PC-3 (cell line): ENCODE measurements at places on chromosomes 1 and 21. TPM values are rescaled to one million over a fixed set of nuclear protein-coding genes. Genes with fewer than 3 reads are reported as not detected.

DNA sequence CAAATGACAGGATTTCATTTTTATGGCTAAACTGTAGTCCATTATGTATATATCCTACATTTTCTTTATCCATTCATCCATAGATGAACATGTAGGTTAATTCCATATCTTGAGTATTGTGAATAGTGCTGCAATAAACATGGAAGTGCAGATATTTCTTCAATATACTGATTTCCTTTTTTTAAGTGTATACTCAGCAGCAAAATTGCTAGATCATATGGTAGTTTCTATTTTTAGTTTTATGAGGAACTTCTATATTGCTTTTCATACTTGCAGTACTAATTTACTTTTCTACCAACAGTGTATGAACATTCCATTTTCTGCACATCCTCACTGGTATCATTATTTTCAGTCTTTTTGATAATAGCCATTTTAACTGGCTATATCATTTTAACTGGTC lies 30.1 kb downstream of the OR10J5 start:
- DNase-seq: no peak

- DNase-seq: peak; percentile 44
These were observed 70.7 kb upstream of the ZNF644 start for GRCh38 chr1:91092503-91092902.

- DNase-seq: no peak
These were observed 233.2 kb downstream of the NPHP4 start for GRCh38 chr1:5758859-5759578.

DNA sequence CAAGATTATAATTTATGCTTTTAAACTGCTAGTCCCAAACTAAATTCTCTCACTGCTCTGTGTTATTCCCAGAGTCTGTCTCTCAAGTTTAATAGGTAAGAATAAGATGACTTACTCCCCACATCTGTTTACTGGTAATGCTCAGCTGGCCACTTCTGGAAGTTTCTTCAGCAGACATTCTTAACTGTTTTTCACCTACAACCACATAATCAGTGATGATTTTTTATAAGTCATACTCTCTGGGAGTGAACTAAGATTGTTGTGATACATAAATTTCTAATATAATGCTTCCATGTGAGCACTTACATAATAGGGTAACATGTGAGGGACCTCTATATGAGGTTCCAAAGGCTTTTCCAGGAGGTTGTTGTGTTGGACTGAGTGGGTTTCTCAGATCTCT lies 8.7 kb downstream of the SLAMF7 start:
- no peak for DNase-seq

DNA sequence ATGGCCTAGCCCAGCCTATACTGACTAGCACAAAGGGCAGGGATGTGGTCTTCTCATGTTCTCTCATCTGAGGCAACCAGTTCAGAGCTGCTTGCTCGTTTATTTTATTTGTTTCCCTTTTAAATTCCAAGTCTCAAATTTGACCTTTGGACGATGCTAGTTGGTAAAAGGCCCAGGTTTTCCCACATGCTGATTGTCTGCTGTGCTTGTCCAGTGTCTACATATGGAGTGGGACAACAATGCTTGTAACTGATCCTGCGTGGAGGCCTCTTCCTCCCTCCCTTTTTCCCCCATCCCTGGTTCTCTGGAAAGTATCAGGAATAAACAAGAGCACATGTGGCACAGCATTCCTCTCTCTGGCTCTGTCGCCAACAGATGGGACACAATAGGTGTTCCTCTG lies 34.0 kb upstream of the BEND5 start:
- DNase-seq: no peak

- DNase-seq: no peak
These were observed 50.3 kb upstream of the RGS2 start for GRCh38 chr1:192758492-192758891.

- no peak for DNase-seq
These were observed 31.7 kb upstream of the GADD45A start for GRCh38 chr1:67653304-67653703.

DNA sequence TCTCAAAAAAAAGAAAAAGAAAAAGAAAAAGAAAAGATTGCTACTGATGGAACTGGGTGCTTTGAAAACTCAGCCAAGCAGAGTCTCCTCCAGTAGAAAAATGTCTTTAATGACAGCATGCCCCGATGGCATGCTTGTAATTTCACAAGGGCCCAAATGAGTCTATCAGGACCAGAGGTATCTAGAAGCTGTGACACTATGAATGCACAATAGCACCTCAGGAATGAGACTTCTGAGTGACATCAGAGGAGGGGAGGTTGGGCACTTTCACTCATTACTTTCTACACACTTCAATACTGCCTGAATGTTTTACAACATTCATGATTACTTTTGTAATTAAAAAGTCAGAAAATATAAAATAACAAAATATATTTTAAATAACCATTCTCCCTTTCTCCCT lies 15.1 kb upstream of the CD58 start:
- no peak for DNase-seq

DNA sequence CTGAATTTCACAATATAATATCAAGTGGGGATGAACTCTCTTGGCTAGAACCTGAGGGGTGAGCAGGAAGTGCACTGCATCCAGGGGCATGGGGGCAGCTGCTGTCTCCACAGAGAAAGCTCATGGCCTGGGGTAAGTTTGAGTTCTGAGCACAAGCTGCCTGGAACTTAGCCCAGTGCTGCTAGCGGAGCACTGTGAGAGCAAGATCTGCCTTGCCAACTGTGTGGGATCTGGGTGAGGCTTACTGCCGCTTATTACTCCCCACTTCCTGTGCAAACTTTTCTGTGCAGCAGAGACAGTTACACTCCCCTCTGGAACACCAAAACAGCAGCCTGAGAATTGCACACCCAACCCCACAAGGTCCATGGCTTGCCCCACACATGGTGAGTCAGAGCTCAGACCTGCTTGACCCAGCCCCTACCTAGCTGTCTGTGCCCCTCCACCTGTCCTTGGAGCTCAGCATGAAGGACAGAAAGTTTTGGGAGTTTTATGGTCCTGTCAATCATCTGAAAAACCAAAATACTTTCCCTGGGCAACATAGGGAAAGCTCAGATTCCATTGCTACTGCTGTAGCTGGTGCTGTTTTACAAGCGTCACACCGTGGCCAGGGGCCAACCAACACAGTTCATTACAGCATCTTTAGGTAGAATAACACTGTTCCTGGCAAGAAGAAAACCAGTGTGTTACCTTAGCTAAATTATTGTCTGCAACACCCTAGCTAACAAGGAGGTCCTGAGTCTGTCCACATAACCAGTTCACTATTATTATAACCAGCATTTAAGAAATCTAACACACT lies 762.1 kb upstream of the NEGR1 start:
- no peak for DNase-seq

- DNase-seq: no peak
These were observed 30.5 kb upstream of the ZNF496 start for GRCh38 chr1:247362153-247362552.

DNA sequence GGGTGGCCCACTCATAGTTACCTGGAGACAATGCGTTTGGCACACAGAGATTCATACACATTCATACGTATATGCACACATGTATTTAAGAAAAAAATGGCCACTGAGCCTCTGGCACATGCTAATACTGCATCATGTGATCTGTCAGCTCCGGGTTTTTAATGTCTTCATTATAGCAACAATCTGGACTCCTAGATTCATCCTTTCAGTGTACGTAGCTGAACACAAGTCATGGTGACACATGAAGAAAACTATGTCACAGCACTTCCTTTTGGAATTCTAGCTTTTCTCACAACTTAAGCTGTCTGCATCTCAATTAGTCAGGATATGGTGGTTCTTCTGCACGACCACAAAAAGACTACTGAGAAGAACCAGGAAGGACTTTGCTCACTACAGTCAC lies 24.7 kb downstream of the HSF2BP start:
- no peak for DNase-seq

- peak; percentile 3 for DNase-seq
These were observed 592.2 kb downstream of the ADGRL2 start for GRCh38 chr1:82392946-82393345.

DNA sequence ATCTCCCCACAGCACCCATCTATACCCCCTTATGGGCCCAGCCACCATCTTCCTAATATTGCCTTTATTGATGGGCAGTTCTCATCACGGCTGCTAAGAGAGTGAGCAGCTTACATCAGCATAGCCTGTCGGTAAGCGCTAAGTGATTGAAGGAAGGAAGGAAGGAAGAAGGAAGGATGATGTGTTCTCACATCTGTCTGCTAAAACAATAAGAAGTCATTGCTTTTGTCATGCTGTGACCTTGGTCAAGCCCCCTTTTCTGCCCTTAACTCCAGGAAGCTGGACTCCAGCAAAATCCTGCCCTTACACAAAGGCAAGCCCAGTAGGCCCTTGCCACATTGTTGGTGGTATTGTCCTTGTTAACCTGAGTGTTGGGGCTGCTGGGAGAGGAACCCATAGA lies 165.0 kb downstream of the ETS2 start:
- DNase-seq: no peak

DNA sequence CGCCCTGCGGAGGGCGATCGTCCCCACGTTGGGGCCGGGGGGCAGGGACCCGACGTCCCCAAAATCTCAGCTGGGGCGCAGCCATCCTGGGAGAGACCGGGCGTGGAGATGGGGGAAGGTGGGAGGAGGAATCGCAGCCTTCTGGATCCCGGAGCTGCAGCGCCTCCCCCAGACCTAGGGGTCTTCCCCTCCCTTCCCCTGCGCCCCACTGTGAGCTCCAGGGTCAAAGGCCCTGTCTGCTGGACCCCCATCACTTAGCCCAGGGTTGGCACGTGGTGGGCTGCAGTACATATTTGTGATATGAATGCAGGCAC lies 90.2 kb upstream of the VAMP3 start:
- no peak for DNase-seq

- peak; percentile 65 for DNase-seq
These were observed 74.1 kb upstream of the IRF2BP2 start for GRCh38 chr1:234683861-234684632.

GRCh38 chr1:226560243-226560642 lies 11.7 kb downstream of the STUM start:
- DNase-seq: no peak

DNA sequence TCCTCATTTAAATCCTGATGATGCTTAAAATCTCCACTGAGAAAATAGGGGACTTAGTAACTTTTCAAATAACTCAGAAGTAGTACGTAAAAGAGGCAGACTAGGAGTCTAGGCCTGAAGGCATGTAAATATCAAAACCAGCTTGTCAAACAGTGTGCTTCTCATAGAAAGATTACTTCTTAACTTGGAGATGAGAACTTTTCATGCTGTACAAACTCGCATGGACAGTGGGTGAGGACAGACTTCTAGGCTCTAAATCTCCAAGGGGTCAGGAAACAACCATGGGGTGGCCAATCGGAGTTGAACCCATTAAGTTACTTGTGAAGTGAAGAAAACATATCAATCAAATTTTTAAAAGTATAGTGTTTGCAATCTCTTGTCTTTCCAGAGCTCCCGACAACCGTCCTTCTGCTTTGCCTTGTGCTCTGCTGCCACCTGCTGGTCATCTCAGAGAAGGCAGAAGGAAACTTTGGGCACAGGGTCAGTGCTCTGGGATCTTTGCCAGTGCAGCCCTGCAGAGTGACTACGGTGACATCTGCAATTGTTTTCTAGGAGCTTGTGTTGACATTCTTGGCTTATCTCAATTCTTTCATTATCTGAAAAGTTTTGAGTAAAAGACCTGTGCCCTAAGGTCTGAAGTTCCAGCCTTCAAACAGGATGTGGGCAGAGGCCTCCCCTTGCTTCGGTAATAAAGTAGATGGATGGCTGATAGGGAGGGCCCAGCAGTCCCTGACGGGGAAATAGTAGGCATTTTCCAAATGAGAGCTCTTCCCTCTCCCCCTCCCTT lies 105.1 kb upstream of the PDE4B start:
- peak; percentile 83 for DNase-seq

GRCh38 chr21:38861056-38861455 lies 55.3 kb downstream of the ETS2 start:
- DNase-seq: no peak

DNA sequence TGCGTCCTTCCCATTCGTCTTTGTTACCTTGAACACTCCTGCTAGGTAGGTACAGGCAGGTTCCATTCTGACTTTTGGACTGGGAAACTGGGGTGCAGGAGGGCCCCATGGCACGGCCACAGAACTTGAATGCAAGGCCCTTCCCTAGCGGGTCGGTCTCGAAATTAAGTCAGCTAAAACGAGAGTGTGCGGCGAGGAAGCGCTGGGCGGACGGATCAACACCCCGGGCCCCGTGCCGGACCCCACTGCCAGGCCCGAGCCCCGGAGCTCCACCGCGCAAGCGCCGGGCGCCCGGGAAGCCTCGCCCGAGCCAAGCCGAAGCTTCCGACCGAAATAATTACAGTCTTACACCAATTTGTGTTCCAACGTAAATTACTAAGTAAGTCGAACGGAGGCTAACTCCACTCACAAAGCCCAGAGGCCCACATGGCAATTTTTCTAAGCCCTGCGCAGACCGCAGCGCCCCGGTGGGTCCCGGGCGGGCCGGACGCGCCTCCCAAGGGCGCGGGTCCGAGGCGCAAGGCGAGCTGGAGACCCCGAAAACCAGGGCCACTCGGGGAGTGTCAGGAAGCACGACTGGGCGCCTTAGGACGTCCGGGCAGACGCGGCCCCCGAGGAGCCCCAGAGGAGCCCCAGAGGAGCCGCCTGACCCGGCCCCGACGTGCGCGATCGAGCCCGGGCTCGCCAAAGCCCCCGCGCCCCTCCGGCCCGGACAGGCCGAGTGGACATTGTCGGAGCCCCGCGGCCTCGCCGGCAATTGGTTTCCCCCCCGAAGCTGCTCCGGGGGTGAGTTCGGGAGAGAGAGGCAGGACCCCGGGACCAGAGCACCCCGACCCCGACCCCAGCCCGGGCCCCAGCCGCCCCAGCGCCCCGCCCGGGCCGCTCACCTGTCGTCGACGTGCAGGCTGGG lies 624 bp downstream of the RIPK4 start:
- DNase-seq: no peak

GRCh38 chr1:172818841-172819527 lies 160.1 kb downstream of the FASLG start:
- no peak for DNase-seq

GRCh38 chr1:176858433-176858916 lies 306.0 kb downstream of the ASTN1 start:
- no peak for DNase-seq

The SV2A gene
- total RNA-seq: not detected in 2 replicates

The C1orf50 gene
- total RNA-seq: 3.4 and 4.1 TPM in 2 replicates

The PBX1 gene
- total RNA-seq: 8.4 and 9.8 TPM in 2 replicates

The RAB25 gene
- total RNA-seq: 18.1 and 18.5 TPM in 2 replicates

The APP gene
- total RNA-seq: 266 and 329 TPM in 2 replicates
